ENCODE measurements at places on chromosomes 4 and X.
A peak's percentile ranks its signal among the peaks of the same experiment; 100 is the strongest.

DNA sequence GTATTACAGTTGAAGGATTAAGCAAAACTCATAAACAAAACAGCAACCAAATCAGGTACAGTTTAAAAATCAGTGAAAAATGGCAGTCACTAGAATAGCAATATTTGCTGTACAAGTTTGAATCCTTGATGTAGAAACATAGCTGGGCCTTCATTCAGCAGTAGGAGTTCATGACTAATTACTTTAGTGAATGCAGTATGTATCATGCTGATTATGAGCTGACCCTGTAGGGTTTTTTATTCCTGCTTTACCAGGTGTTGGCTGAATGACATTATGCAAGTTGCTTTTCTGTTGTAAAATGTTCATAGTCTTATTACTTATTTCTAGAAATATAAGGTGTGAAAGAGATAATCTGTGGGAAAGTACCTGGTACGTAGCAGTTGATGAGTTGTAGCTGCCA lies 179.6 kb downstream of the CCSER1 start:
- no peak for DNase-seq

GRCh38 chrX:69153060-69153730 lies 12.1 kb downstream of the PJA1 start:
- DNase-seq: no peak

GRCh38 chr4:183249854-183250253 lies 70.2 kb downstream of the CLDN22 start:
- DNase-seq: peak; percentile 26

- no peak for DNase-seq
Observed at GRCh38 chr4:26936284-26937065, 75.8 kb downstream of the STIM2 start.

All from GM13977 (cell line).